Hematopoietic multipotent progenitor cell treated with erythropoietin and hydrocortisone succinate and interleukin-3 and kit ligand, for 6 days (in vitro differentiated cells): ENCODE measurements at places on chromosomes 11 and 22.

DNA sequence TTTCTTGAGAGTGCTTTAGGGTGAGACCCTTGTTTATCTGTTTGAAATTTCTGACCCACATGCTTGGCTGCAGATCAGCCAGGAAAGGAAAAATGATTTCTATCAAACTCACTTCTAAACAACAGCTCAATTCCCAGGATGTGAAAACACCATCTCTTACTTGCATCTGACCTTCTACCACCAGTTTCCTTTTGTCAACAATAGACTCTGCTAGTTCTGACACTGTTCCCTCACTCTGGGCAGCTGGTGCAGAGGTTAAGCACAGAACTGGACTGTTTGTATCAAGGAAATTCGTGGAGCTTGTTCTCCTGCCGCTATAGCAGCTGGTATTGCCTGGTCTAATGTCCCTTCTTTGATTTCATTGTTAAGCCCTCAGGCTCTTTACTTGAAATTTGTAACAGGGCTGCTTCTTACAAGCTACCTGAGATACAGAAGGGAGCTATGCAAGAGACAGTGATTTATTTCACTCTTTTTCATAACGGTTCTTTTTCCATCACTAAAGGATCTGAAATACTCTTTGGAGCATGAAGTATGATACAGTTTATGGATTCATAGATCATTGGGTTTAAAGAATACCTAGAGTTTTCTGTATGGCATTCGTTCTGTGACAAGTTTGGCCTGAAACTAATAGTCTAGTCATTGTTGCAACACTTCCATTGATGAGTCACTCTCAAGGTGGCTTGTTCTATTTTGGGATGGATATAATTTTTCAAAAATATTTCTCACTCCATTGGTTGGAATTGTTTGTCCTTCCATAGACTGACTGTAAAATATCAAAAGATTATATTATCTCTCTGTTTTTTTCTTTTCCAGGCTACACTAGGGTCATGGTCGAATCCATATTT lies 178.2 kb upstream of the ZC3H12C start:
- no peak for DNase-seq

- DNase-seq = no peak
These were observed 53.5 kb downstream of the ISX start for GRCh38 chr22:35119494-35119893.

DNA sequence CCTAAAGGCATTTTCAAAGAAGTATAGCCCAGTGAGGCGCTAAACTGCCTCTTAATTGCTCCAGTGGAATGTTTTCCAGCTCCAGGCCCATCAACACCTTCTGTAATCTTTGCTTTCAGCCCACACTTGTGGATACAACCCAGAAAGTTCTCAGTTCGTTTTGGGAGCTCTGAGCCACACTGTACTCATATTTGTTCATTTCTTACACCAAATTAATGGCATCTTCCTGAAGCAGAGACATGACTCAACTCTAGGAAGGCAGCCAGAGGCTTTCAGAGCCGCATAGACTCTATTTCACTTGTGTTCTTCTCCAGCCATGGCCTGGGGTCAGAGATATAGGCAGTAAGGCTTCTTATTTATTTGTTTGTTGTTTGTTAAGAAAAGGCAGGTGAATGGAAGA lies 175.5 kb upstream of the NCAM1 start:
- DNase-seq = no peak

- DNase-seq = no peak
These were observed 16.8 kb downstream of the LSP1 start for GRCh38 chr11:1869427-1870325.

GRCh38 chr11:46892838-46893237 lies 25.5 kb downstream of the LRP4 start:
- no peak for DNase-seq

DNA sequence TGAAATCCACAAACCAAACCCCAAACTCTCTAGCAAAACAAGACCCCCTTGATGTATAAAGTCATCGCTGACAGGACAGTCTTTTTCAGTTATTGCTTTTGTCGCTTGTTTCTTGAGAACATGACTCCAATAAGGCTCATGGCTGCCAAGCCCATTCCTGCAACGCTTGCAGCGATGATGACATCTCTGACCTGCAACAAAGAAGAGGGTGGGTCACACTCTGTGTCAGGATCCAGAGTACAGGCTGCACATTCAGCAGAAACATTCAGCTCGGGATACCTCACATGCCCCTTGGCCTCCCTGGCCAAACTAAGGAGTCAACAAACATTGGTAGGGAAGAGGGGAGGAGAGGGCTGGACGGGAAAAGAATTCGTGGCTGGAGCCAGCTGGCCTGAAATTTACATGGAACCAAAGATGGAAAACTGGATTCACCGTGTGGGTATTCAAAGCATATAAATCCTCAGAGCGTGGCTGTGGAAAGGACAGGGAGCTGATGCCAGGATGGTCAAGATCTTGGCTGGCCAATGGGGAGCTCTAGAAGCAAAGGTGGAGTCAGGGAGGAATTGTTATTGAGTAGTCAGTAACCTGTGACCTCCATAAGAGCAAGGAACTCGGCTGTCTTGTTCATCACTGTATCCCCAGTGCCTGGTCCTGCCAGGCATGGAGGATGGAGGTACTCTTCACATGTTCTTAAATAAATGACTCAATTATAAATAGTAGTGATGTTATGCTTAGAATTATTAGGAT lies 11.8 kb upstream of the PLAAT2 start:
- no peak for DNase-seq

- no peak for DNase-seq
These were observed 97.4 kb downstream of the CHST1 start for GRCh38 chr11:45568049-45568448.

- peak; percentile 13 for DNase-seq
These were observed 1.4 kb upstream of the CELSR1 start for GRCh38 chr22:46538814-46539160.

DNA sequence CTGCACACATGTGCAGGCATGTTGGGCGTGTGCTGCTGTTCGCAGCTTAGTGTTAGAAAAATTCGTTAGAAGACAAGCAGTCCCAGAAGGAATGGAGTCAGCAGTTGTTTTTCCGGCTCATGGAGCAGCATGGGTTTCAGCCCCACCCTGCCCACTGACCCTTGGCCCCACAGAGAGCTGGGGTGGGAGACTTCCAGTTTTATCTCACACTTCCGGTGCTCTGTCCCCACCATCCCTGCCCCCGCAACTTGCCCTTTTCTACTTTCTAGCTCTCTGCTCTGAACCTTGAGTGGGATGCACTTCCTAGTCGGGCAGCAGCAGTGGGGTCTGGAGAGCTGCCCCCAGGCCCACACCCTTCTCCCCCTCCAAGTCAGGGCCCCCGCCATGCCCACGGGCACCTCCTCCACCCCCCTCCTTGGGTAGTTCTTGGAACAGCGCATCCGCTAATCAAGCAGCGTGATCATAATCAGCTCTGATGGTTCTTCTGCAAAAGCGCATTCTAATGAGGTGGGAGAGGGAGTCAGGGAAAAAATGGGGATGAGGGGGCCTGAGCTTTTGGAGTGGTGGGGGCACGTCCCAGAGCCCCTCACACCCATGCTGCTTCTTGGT lies 184.4 kb downstream of the CEP164 start:
- DNase-seq = no peak

GRCh38 chr22:30810105-30810504 lies 115.4 kb downstream of the OSBP2 start:
- DNase-seq = no peak

DNA sequence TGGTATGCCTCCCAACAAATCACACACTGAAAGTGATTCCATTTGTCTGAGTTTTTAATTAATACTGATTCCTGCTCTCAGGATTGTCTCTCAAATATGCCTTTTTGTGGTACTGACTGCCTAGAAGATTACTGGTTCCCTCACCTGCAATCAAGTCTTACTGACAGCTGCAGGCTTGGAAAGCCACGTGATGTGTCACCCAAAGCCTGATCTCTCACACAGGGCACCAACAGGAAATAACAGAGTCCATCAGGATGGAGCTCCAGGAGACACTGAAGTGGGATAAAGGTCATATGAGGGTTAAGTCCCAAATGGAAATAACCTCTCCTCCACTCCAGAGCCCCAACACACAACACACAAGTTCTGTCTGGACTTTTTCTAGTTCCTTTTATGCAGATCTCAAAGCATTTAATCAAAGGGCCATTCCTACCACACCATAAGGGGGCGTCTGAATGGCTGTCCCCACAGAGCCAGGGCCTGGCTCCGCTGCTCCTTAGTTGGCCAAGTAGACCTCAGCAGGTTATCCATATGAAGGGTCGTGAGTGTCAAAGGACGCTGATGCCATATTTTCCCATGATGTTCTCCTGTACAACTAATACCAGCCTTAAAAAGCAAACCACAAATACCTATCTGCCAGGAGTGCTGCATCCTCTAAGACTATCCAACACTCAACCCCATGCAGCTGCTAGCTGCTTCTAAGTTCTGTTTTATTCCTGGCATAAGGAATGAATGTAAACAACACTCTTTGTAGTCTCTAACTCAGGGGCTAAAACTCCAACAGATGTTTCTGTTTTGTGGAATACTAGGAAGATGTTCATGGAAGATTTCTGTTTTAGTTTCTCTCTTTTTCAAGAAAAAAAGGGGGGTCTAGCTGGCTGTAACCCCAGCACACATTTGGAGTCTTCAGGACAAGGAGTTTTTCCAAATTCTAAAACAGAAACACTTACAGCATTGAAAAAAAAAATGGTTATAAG lies 13.0 kb downstream of the SCUBE2 start:
- DNase-seq = peak; percentile 14

GRCh38 chr22:22838148-22838786 lies 49.3 kb upstream of the IGLL5 start:
- DNase-seq = no peak

GRCh38 chr22:39013942-39014722 lies at the start of gene APOBEC3C:
Gene APOBEC3C (plus strand): TSS chr22:39014257. CDS start chr22:39014363, 106 bp downstream.
- DNase-seq = peak; percentile 99

GRCh38 chr11:2216400-2217064 lies 44.9 kb upstream of the TH start:
- no peak for DNase-seq

DNA sequence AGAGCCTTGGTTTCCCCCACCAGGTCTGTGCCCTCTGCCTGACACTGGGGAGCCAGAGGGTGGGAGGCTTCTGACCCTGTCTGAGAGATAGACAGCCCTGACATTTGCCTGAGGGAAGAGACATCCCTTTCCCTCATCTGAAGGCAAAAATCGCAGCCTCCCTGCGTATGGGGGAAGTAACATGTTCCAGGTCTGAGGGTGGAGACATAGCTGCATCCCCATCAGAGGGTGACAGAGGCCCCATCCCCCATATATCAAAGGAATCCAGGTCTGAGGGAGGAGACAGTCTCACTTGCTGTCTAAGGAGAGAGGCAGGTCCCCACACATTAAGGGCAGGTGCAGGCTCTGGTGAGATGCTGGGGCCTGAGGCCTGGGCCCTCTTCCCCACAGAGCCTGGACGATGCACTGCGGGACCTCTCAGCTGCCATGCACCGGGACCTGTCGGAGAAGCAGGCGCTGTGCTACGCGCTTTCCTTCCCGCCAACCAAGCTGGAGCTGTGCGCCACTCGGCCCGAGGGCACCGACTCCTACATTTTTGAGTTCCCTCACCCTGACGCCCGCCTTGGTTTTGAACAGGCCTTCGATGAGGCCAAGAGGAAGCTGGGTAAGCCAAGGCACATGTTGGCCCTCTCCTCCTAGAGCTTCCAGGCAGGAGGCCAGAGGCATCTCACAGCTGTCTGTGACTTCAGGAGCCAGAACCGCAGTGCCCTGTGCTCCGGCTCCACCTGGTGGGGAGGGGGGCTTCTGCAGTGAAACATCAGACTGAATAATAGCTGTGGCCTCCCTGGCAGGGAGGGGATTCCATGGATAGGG lies 16.1 kb upstream of the RELT start:
- peak; percentile 73 for DNase-seq

- peak; percentile 58 for DNase-seq
These were observed 15.8 kb downstream of the TOLLIP start for GRCh38 chr11:1293619-1294015.

- DNase-seq = no peak
These were observed 19.8 kb downstream of the MTMR2 start for GRCh38 chr11:95904009-95904650.

DNA sequence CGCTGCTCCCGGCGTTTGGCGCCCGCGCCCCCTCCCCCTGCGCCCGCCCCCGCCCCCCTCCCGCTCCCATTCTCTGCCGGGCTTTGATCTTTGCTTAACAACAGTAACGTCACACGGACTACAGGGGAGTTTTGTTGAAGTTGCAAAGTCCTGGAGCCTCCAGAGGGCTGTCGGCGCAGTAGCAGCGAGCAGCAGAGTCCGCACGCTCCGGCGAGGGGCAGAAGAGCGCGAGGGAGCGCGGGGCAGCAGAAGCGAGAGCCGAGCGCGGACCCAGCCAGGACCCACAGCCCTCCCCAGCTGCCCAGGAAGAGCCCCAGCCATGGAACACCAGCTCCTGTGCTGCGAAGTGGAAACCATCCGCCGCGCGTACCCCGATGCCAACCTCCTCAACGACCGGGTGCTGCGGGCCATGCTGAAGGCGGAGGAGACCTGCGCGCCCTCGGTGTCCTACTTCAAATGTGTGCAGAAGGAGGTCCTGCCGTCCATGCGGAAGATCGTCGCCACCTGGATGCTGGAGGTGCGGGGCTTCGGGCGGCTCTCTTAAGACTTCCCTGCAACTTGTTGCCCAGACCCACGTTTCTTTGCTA lies at the start of gene CCND1:
Gene CCND1 (plus strand): TSS at position 162 of the 587 bp plus-strand sequence. CDS start 158 bp downstream, at position 320.
- peak; percentile 86 for DNase-seq

DNA sequence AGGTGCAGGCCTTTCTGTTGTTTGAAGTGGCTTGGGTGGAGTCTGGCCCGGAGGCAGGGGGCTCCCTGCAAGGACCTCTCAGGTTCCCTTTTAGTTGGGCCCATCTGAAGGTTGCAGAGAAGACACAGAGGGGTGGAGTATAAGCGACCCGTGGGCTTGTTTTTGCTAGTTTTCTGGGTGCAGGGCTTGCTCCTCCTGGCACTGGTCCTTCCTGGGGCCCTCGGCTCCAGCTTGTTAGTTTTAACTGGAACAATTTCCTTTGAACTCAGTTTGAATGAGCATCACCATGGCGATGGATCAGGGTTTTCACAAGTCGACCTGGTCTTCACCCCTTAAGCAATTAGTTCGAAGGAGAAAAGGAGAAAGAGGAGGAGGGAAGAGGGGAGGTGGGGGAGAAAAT lies 28.5 kb upstream of the OAF start:
- no peak for DNase-seq

- no peak for DNase-seq
These were observed 22.1 kb upstream of the IGLL5 start for GRCh38 chr22:22865311-22866072.

DNA sequence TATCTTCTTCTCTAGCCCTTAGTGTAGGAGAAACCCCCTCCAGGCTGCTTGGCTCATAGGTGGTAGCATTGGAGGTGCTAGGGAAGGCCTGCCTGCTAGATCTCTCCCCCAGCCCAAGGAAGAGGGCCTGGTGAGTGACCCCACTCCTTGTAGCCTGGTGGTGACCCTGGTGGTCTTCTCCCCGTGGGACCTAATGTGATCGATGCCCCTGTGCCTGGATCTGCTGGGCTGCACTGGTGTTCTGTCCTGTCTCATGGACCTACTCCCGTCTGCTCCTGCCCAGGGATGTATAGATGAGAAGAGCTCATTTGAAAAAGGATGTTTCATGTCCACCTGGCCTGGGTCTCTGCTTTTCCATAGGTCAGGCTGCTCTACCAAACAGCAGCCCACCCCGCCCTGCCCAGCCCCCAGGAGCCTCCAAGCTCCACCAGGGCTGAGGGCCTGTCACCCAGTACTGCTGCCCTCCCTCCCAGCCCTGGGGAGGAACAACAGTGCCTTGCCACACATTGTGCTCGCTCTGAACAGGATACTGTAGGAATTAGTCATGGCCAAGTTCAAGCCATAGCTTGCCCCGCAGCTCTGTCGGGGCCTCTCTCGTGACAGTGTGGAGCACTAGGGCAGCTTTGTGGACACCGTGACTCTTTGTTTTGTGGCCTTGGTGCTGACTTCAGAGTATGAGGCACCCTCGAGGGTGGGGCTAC lies 19.7 kb downstream of the SLC37A2 start:
- DNase-seq = no peak
